ENCODE measurements at places on chromosomes 4 and X.

GRCh38 chr4:119490335-119490734 lies 138.3 kb downstream of the PDE5A start:
- peak; percentile 3 for DNase-seq

- no peak for DNase-seq
Measured at GRCh38 chrX:147850875-147851274, 60.8 kb upstream of the FMR1 start.

- DNase-seq = no peak
Measured at GRCh38 chr4:23654791-23655190, 235.1 kb downstream of the PPARGC1A start.

- DNase-seq = no peak
Measured at GRCh38 chr4:110633358-110634341, 10.8 kb upstream of the PITX2 start.

- no peak for DNase-seq
Measured at GRCh38 chr4:123476089-123476488, 79.5 kb downstream of the SPRY1 start.

- no peak for DNase-seq
Measured at GRCh38 chrX:132677233-132677716, 188.4 kb upstream of the MBNL3 start.

- DNase-seq = no peak
Measured at GRCh38 chr4:168524897-168525296, 28.0 kb downstream of the PALLD start.
